ENCODE measurements at places on chromosomes 11 and 22. TPM values are rescaled to one million over a fixed set of nuclear protein-coding genes. Genes with fewer than 3 reads are reported as not detected.

GRCh38 chr22:30400159-30400558 lies 3.3 kb downstream of the SEC14L2 start:
- no peak overlapping the region for H3K27ac ChIP-seq
- no peaks in the 10 kb centered on the region for H3K27me3 ChIP-seq
- no peak overlapping the region for H3K4me3 ChIP-seq

GRCh38 chr11:81829976-81830375 lies 903.7 kb downstream of the FAM181B start:
- H3K4me3 ChIP-seq: no peak overlapping the region
- no peaks in the 10 kb centered on the region for H3K36me3 ChIP-seq
- H3K4me1 ChIP-seq: no peaks in the 10 kb centered on the region
- no peak for DNase-seq
- H3K27ac ChIP-seq: no peak overlapping the region

GRCh38 chr22:44942979-44943700 lies 66.7 kb downstream of the PHF21B start:
- H3K27ac ChIP-seq: no peak overlapping the region
- no peaks in the 10 kb centered on the region for H3K36me3 ChIP-seq
- no peaks in the 10 kb centered on the region for H3K27me3 ChIP-seq

DNA sequence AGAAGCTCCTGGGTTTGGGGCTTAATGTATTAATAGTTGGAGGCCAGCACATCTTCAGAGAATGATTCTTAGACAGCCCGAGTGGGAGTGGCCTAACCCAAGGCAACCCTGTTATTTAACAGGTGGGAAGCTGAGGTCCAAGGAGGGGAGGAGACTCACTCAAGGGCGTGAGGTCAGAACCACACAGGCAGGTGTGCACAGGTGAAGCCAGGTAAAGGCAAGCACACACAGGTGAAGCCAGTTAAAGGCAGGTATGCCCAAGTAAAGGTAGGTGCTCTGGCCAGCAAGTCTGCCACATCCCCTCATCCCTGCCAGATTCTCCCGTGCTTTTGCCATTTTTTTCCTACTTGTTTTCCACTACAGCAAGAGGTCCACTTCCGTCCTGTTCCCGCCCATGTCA lies 2.9 kb upstream of the SHANK2 start:
- peaks cover 8% of the 10 kb centered on the region for H3K4me1 ChIP-seq
- DNase-seq: no peak
- H3K4me3 ChIP-seq: no peak overlapping the region
- peaks cover 6% of the 10 kb centered on the region for H3K27me3 ChIP-seq
- no peaks in the 10 kb centered on the region for H3K36me3 ChIP-seq

DNA sequence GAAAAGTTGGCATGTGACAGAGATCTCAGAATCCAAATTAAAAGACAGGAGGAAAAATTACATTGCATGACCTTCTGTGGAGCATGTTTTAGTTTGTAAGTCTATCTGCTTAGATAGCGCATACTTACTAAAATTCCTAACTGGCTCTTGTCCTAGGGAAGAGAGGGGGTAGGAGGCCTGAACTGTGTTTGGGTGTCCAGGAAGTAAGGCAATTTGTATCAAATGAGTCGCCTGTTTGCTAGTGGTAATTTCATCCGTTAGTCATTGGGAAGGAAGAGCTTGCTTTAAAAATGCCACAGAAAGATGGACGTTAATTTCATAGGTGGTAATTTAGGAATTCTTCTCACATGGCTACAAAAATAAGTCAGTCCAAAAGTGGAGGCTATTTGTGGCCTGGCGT lies 18.5 kb downstream of the GRK3 start:
- DNase-seq: no peak
- no peaks in the 10 kb centered on the region for H3K4me1 ChIP-seq
- no peaks in the 10 kb centered on the region for H3K36me3 ChIP-seq
- no peak overlapping the region for H3K27ac ChIP-seq

OR10A2 gene
- not detected for total RNA-seq

DGCR6 gene
- 1.5 TPM for total RNA-seq

OR51E1 gene
- 0.25 TPM for total RNA-seq

Data from vagina (tissue), 2 donors.